Activated CD4-positive, alpha-beta T cell treated with anti-CD3 and anti-CD28 coated beads, Interleukin-2, amount 50 U/mL, for 16 hours (primary cell): ENCODE measurements at places on chromosomes 16 and 17.

DNA sequence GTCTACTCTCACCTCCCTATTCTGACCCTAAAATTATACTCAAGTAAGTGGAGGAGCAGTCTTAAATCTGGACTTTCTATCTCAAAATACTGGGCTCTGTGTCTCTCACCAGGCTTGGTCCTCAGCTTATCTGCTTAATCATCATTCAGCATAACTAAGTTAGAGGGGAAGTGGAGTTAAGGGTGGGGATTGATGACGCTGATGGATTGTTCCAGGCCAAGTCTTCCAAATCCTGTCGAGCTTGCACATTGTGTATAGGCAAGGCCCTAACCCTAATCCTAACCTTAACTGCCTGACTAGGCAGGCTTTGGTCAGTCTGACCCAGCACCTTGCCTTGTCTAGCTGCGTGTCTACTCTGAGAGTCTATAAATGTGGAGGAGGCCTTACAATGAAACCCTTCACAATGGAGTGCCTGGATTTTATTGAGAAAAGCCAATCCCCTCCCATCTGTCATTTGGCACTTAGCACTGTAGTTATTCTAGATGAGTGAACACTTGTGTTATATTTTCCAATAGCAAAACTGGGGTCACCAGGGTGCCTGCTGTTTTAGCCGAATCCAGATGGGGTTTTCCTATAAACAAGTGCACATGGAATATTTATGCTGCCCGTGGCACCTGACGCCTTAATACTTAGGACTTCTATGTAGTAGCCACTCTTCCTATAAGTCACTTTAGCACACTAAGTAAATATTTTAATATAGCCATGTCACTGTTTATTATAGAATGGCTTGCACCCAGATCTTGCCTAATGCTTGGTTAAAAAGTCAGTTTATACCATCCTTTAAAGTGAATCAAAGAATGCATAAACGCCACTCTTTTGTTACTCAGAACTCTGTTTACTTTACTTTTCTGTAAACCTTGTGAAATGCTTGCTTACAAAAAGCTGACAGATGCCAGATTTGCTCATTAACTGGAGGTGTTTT is 193.2 kb upstream of the MYOCD start:
- DNase-seq, result no peak

- no peak for DNase-seq
These were observed 121.9 kb downstream of the NPIPB5 start for GRCh38 chr16:22632606-22633005.

DNA sequence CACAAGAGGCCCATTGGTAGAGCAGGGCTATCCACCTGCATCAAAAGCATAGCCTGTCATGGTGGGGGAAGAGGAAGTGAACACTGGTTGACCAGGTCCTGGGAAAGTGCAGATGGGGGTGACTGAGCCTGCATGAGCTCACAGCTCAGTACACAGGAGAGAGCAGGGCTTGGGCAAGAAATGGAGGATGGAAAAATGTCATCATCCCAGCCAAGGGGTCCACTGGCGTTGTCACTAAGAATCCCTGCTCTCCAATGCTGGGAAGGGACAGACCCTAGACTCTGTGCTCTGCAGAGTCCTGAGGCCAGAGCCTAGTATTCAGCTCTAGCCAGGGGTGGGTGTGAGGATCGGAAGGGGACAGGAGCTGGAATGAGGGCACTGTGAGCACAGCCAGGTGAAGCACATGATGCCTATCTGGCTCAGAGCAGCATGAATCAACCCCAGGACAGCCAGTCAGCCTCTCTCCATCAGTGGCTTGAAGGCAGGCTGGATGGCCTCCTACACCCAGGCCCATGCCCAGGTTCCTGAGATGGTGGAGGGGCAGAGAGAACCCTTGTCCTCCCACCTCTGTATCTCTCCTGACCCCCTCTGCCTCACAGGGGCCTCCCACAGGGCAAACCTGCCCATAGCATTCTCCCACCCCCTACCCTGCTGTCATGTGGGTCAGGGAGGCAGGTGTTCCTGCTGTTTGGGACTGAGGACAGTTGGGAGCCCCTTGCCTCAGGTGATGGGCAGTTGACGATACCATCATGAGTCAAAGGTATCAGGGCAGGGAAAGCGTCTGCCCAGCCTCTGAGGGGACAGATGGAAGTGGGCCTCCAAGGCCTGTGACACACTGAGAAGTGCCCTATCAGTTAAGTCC is 13.8 kb upstream of the CTCF start:
- no peak for DNase-seq

GRCh38 chr17:1727876-1728630 is 3.5 kb downstream of the WDR81 start:
- no peak for DNase-seq

DNA sequence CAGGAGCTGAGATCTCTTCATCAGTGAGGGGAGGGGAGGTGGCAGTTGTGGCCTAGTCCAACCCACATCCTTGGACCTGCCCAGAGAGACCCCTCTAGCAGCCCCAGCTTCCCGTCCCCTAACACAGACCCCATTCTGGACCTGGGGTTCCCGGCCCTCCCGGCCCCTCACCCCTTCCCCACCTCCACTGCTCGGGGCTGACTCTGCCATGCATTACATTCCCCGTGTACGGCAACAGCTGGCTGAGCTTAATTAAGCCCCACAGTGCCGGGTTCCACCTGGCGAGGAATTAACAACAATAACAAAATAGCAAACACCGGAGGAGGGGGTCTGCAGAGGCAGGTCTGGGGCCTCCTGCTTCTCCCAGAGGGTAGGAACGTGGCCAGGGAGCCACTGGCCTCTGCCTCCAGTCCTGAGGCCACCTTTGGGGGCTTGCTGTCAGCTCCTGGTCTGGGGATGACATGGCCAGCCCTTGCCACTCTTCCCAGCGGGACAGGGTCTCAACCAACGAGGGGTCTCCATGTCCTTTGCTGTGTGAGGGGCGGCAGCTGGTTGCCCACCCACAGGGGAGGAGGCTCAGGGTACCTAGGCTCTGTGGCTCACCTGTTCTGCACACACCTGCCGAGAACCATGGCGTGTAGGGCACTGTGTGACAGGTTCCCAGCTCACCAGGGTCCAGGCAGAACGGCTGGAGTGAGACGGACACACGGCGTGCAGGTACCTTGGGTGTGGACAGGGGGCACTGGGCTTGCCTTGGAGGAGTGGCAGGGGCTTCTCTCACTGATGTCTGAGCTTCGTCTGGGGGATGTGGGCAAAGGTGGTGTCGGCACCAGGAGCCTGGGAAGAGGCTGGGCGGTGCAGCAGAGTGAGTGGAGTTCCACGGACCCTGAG is 46.9 kb upstream of the CBFA2T3 start:
- no peak for DNase-seq

GRCh38 chr17:40433551-40434415 is 9.5 kb upstream of the IGFBP4 start:
- peak; percentile 43 for DNase-seq

GRCh38 chr16:732936-733335 is 6.0 kb downstream of the HAGHL start:
- DNase-seq, result no peak

- DNase-seq, result no peak
These were observed 113.9 kb downstream of the BANP start for GRCh38 chr16:88064889-88065746.

DNA sequence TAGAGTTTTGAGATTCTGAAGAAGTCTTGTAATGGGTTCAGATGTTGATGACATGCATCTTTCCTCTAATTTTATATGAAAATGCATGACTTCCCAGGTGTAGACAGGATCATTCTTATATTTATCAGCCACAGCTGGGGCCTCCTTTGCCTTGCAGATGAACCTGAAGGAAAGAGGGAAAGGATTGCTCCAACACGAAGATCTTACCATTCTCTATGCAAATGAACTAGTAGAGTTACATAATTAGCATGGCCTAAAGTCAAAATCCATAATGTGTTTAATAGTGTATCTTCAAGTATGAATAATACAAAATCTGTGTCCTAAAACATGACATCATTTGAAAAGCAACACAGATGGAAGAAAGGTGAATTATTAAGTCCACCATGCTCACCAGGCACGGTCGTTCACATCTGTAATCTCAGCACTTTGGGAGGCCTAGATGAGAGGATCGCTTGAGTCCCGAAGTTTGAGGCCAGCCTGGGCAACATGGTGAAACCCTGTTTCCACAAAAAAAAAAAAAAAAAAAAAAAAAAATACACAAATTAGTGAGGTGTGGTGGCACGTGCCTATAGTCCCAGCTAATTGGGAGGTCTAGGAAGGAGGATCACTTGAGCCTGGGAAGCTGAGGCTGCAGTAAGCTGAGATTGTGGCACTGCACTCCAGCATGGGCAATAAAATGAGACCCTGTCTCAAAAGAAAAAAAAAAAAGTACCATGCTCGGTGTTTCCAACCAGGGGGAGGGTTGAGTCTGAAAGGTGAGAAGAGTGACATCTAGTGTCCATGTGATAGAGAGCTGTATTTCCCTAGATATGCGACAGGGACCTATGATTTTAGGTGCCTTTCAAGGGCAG is 6.3 kb downstream of the VWA3A start:
- DNase-seq, result peak; percentile 58

GRCh38 chr17:80930335-80931279 is 61.0 kb upstream of the CHMP6 start:
- DNase-seq, result no peak

GRCh38 chr16:87235810-87236515 is 81.2 kb downstream of the C16orf95 start:
- DNase-seq, result peak; percentile 39

DNA sequence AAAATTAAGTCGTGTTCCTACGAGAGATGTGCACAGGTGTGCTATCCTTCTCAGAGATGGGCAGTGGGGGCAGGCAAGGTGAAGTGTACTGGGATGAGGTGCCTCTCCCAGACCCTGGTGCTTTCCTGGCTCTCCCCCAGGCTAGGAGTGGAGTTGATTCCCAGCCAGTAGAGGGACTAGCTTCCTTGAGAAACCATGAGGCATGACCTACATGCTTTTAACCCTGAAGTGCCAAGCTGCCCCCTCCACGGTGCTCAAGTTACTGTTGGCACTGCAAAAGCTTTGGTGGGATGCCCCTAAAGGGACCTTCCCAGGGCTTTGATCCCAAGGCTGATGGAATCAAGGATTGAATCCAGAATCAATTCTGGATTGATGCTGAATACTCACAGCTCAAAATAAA is 47.0 kb upstream of the SREBF1 start:
- no peak for DNase-seq

DNA sequence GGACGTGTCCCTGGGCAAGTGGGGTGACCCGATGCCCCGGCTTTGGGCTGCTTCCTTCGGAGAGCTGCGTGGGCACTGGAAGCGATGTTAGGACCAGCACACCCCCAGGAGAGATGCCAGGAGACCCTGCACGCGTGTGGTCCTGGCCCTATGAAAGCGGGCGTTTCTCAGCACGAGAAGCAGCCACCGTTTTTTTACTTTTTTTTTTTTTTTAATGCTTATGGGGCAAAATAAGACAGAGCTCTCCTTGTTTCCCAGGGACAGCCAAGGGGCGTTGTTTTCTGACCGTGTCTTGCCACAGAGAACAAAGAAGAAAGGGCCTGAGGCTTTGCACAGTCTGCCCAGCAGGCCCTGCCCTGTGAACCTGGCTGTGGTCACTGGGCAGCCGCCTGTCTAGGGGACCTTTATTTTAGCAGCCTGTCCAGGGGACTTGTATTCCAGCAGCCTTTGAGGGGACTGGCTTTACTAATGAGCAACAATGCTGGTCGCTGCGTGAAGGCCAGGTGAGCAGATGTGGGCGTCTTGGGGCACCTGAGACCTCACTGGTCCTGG is 996 bp downstream of the SLC25A10 start:
- no peak for DNase-seq

GRCh38 chr17:50505591-50506130 is 2.6 kb upstream of the MYCBPAP start:
- DNase-seq, result no peak
